ENCODE measurements at places on chromosomes 1 and 21.

- DNase-seq = peak; percentile 39
Measured at GRCh38 chr1:1136547-1137230, 20.8 kb upstream of the C1orf159 start.

DNA sequence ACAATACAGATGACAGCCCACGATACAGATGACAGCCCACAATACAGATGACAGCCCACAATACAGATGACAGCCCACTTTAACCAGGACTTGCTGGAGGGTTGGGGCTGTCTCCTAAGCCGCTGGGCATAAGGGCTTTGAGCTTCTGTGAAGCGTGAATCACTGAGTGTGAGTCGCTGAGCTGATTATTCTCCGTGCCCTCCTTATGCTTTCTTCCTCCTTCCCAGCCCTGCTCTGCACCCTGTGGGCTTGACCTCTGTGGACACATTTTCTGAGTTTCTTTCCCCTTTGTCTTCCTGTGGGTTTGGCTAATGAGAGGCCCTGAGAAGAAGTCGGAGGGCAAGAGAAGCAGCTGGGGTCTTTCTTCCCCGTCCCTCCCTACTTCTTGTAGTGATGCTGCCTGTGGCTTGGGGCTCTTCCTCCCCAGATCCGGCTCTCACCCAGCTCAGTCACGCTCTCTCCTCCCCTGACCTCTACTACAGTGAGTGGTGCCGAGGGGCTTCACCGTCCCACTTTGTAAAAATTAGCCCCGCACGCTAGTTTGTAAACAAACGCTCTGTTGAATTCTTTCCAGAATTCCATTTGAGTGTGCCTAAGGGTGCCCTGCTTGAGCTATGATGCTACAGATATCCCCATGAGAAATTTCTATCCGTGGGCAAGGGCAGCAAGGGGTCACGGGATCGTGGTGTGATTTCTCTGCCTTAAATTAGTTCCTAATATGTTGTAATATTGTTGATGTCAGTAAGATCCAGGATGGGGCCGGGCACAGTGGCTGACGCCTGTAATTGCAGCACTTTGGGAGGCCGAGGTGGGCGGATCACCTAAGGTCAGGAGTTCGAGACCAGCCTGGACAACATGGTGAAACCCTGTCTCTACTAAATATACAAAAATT, 46.4 kb upstream of the SOD1 start:
- DNase-seq = no peak

- DNase-seq = no peak
Measured at GRCh38 chr1:173714441-173714758, 381 bp upstream of the KLHL20 start.

- DNase-seq = no peak
Measured at GRCh38 chr1:114034567-114035303, 55.5 kb downstream of the OLFML3 start.

GRCh38 chr1:200873671-200874397, 1.1 kb downstream of the GPR25 start:
- DNase-seq = no peak

GRCh38 chr21:30194701-30195299, 21.1 kb downstream of the CLDN8 start:
- DNase-seq = no peak

- DNase-seq = no peak
Measured at GRCh38 chr21:17598437-17598836, 14.3 kb downstream of the BTG3 start.

DNA sequence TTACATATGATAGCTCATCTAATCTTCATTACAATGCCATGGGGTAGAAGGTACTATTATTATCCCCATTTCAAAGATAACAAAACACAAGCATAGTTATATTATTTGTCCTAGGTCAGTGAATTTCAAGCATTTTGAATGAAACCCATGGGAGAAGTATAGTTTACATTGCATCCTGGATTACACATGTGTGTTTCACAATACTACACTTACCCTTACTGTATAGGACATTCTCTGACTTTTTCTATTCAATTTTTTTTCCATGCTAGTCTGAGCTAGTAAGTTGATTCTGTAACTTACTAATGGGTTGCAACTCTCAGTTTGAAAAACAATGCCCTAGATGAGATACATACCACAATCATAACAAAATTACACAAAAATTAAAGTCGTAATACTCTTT, 8.7 kb upstream of the GPX7 start:
- no peak for DNase-seq

DNA sequence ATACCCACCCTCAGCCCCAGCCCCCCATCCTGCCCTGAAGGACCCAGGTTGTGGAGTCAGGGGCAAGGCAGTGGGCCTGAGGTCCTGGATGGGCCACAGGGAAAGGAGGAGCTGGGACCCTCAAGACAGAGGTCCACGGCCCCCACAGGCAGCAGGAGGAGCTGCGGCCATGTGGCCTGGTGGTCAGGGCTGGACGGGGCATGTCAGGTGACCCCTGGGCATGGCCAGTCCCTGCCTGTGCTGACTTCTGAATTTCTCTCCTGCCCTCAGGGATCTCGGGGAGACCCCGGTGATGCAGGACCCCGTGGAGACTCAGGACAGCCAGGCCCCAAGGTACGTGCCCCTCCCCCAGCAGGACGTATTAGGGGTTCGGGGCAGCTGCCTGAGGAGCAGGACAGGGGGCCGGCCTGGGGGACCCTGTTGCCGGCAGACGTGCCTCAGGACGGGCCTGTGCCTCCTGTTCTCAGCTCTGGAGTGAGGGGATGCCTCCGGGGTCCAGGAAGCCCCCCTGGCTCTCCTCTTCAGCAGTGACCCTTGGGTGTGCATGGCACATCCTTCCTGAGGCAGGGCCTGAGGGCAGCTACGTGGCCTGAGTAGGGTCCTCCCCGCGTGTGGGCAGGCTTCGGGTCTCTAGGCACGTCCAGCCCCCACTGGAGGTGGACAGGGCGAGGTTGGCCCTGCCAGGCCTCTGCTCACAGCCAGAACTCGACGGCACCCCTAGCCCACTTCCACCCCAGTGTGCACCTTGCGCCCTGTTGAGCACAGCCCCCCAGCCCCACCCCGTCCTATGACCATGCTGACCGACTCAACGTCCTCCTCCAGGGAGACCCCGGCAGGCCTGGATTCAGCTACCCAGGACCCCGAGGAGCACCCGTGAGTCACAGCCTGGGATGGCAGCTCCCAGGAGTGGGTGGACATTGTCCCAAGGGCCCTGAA, 23.6 kb downstream of the COL6A2 start:
- no peak for DNase-seq

DNA sequence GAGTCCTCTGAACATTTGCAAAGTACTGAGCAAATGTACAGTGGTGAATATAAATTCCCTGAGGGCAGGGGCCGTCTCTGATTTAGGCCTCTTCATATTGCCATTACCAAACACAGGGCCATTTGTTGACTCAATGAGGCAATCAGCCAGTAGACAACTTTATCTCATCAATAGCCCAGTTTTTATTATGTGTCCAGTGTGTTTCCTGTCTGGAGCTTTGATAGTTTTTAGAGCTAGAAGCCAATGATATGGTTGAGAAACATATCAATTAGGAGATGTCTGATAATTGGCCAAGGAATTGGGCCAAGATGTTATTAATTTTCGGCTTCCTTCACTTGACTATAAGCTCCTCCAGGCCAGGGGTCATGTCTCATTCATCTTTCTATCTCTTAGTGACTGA, 163.0 kb downstream of the ROR1 start:
- no peak for DNase-seq

DNA sequence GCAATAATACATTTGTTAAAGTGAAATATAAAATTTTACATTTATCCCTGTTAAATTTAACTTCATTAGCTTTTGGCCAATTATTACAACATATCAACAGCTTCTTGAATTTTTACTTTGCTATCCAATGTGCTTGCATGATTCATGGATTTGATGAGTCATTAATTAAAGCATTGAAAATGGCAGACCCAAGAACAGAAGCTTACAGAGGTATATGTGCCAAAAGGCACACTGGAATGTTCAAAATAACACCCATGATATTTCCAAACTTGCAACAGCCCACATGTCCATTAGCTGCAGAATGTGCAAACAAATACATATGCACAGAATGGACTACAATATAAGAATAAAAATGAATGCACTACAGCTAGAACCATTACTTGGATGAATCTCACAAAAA, 76.4 kb upstream of the MAN1A2 start:
- no peak for DNase-seq

GRCh38 chr1:5481889-5482288, 510.3 kb downstream of the NPHP4 start:
- peak; percentile 21 for DNase-seq

- peak; percentile 14 for DNase-seq
Measured at GRCh38 chr1:200306944-200307754, 102.7 kb downstream of the ZNF281 start.

GRCh38 chr1:80657044-80657643, 1143.6 kb upstream of the ADGRL2 start:
- DNase-seq = no peak

DNA sequence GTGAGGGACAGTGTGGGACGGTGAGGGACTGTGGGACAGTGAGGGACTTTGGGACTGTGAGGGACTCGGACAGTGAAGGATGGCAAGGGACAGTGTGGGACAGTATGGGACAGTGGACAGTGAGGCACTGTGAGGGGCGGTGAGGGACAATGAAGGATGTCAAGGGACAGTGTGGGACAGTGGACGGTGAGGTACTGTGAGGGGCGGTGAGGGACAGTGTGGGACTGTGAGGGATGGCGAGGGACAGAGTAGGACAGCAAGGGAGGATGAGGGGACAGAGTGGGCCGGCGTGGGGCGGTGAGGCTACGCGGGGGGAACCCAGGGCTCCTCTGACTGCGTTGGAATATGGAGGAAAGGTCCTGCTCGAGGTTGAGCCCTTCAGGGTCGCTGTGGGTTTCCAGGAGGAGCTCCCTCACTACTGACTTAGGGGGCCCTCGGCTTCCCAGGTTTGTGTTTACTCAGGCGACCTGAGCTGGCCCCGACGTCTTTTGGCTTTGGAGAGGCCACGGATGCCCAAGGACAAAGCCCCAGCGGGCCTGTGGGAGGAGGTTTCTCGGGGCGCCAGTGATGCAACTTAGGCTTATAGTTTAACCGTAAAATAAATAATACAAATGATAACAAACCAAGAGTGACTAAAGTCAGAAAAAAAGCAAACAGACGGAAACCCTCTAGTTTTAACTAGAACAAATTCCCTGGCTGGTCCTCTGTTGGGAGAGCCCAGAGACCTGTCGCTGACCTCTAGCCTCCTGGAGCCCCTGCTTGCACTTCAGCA, 1.1 kb upstream of the ERRFI1 start:
- no peak for DNase-seq

- no peak for DNase-seq
Measured at GRCh38 chr1:94025383-94026340, 95.3 kb downstream of the ABCA4 start.

DNA sequence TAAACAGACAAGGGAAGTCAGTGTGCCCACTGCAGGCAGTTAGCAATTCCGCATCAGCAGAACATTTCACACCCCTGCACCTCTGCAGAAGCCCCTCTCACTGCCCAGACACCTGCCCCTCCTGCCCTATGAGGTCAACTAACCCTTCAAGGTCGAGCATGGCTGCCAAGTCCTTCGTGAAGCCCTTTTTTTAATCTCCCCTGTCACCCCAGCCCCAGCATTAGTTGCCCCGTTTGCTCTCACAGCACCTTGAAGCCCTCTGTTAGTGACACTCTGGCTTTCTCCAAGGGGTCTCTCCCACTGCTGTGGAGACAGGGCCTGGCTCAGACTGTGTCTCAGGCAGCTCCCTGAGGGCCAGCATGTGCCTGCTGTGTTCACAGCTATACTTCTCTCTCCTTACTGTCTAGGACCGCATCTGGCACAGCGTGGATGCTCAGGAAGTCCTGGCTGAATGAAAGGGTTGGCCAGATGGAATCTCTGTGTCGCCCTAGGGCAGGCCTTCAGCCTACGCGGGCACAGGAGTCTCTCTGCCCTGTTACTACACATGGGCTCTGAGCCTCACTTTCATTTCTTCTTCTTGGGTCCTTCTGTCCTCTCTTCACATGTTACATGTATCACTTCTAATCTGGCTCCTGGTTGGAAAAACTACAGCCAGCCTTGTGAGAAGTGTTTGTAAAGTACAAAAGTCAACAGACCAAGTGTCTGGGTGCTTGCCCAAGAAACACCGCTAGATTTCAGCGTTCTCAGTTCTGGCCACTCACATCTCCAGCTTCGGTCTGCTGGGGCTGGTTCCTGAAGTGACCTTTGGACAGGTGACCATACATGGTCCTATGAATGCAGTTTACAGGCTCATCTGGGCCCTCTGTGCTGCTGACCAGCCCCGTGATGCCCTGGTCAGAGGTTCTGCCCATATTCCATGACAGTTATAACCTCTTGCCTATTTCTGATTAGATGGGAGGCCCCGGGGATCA, 19.7 kb downstream of the SLC2A1 start:
- no peak for DNase-seq

GRCh38 chr1:153928791-153929341, 6.1 kb upstream of the GATAD2B start:
- no peak for DNase-seq

GRCh38 chr21:17793246-17794123, 25.7 kb downstream of the C21orf91 start:
- DNase-seq = no peak

DNA sequence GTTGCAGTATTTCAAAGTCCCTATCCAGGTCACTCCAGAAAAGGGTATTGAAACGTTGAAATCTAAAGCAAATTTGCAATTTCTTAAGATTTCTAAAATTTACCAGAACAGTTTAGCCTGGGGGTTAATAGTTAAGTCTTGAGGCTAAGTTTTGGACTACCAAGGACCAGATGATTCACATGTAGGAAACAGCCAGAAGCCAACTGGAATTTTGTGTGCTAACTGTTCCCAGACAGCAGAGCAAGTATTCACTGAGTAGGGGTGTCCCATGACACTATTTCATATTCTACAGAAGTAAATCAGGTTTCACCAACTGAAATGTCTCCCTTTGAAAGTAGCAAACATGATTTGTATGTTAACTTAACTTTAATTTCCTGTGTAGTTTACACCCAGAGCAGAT, 11.5 kb upstream of the C1orf105 start:
- DNase-seq = no peak

- no peak for DNase-seq
Measured at GRCh38 chr21:46265736-46266525, 19.5 kb downstream of the MCM3AP start.

- DNase-seq = no peak
Measured at GRCh38 chr1:70842562-70842961, 205.1 kb downstream of the PTGER3 start.

- DNase-seq = no peak
Measured at GRCh38 chr1:168585191-168585590, 8.8 kb downstream of the XCL1 start.

- no peak for DNase-seq
Measured at GRCh38 chr1:174445817-174446216, 1.9 kb upstream of the GPR52 start.

GRCh38 chr1:231357831-231358354, 19.8 kb downstream of the SPRTN start:
- peak; percentile 22 for DNase-seq

Data from activated naive CD8-positive, alpha-beta T cell treated with anti-CD3 and anti-CD28 coated beads, Interleukin-2, amount 50 U/mL, for 24 hours (primary cell).